ENCODE measurements at places on chromosomes 16 and 17. TPM values are rescaled to one million over a fixed set of nuclear protein-coding genes. Genes with fewer than 3 reads are reported as not detected.

The OR3A3 gene
- total RNA-seq = not detected

The AGRP gene
- total RNA-seq = not detected

- peak overlapping the region; percentile 42 for H3K27ac ChIP-seq
- DNase-seq = no peak
- H3K36me3 ChIP-seq = no peaks in the 10 kb centered on the region
- peaks cover 23% of the 10 kb centered on the region for H3K4me1 ChIP-seq
- H3K4me3 ChIP-seq = no peak overlapping the region
Observed at GRCh38 chr17:73348829-73349095, 37.0 kb upstream of the CDC42EP4 start.

- no peaks in the 10 kb centered on the region for H3K27me3 ChIP-seq
- H3K4me3 ChIP-seq = no peak overlapping the region
- DNase-seq = peak; percentile 79
- no peak overlapping the region for H3K27ac ChIP-seq
- H3K4me1 ChIP-seq = peaks cover 12% of the 10 kb centered on the region
- H3K36me3 ChIP-seq = peaks cover 29% of the 10 kb centered on the region
Observed at GRCh38 chr17:80263253-80264204, 2.9 kb downstream of the RNF213 start.

DNA sequence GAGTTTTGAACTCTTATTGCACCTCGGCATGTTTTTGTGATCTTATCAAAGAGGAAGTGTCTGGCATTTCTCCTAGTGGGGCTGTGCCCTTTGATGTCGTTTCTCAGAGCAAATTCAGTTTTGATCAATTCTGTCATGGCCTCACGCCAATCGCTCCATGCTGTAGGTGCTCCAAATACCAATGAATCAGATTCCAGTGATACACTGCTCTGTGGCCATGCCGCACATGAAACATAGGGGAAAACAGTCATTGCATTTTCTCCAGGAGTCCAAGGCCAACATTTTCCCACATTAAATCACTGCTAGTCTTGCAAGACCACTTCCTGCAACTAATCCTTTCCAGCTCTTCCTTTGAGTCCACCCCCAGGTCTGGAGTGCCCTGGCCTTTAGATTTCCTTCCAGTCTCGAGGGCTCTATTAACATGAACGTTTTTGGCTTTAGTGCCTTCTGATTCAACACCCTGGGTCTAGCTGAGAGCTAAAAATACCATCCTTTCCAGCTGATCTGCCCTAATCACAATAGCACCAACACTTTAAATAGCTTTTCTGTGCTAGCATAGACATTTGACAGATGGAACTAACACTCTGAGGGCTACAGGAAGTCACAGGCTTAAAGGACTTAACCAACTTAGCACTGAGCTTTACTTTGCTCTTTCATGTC, 18.2 kb upstream of the RASL10B start:
- H3K27me3 ChIP-seq = no peaks in the 10 kb centered on the region
- DNase-seq = no peak
- peak overlapping the region; percentile 3 for H3K27ac ChIP-seq
- H3K4me3 ChIP-seq = no peak overlapping the region
- peaks cover 85% of the 10 kb centered on the region for H3K36me3 ChIP-seq

GRCh38 chr16:61858988-61859387, 177.2 kb downstream of the CDH8 start:
- no peak overlapping the region for H3K27ac ChIP-seq
- DNase-seq = no peak
- H3K4me3 ChIP-seq = no peak overlapping the region
- H3K36me3 ChIP-seq = no peaks in the 10 kb centered on the region

DNA sequence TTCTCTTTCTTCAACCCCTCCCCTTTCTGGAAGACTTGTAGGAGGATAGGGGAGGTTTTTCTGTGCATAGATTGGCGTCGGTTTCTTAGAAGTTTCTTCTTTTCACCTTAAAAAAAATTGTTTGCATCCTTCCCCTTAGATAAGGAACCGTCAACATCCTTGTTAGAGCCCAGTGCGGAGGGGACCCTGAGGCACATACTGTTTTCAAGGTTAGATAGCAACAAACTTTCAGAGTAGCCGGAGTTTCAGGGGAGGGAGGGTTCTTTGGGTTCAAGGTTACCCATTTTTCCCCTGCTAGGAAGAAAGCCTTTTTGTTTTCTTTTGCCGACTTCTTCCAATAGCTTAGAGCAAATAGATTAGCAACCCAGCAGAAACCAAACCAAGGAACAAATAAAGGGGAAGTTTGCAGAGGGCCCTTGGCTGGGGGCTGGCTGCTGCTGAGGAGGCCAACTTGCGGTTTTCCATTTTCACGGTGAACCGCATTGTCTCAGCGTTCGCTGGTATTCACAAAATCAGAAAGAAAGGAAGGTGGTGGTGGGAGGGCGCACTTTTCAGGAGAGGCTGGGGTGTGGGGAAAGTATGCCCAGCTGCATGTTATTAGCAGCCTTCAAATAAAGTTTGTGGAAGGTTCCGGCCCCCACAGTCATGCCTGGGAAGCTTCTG, 28.8 kb downstream of the MSI2 start:
- no peak overlapping the region for H3K4me3 ChIP-seq
- peak overlapping the region; percentile 80 for H3K27ac ChIP-seq
- H3K4me1 ChIP-seq = peaks cover 5% of the 10 kb centered on the region
- H3K36me3 ChIP-seq = peaks cover 3% of the 10 kb centered on the region
- H3K27me3 ChIP-seq = no peaks in the 10 kb centered on the region
- DNase-seq = peak; percentile 67

Measured in endodermal cell (in vitro differentiated cells).